Activated CD4-positive, alpha-beta T cell treated with anti-CD3 and anti-CD28 coated beads, Interleukin-2, amount 50 U/mL, for 1 hour (primary cell): ENCODE measurements at places on chromosomes 11 and 22.
A peak's percentile ranks its signal among the peaks of the same experiment; 100 is the strongest.

DNA sequence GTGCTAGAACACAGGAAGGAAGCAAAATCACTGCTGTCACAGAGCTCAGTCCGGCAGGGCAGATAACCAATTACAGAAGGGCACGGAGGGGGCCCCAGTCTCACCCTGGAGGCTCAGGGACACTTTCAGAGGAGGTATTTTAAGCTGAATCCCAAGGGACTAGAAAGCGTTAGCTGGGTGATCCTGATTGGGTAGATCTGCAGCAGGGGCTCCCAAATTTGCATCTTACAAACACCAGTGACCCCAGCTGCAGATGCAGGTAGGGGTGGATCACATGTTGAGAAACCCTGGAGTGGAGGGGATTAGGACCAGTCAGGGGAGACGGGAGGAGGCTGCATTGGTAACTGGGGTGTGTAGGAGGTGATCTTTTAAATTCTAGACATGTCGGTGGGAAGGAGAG lies 91.4 kb downstream of the CSNK2A3 start:
- no peak for DNase-seq

DNA sequence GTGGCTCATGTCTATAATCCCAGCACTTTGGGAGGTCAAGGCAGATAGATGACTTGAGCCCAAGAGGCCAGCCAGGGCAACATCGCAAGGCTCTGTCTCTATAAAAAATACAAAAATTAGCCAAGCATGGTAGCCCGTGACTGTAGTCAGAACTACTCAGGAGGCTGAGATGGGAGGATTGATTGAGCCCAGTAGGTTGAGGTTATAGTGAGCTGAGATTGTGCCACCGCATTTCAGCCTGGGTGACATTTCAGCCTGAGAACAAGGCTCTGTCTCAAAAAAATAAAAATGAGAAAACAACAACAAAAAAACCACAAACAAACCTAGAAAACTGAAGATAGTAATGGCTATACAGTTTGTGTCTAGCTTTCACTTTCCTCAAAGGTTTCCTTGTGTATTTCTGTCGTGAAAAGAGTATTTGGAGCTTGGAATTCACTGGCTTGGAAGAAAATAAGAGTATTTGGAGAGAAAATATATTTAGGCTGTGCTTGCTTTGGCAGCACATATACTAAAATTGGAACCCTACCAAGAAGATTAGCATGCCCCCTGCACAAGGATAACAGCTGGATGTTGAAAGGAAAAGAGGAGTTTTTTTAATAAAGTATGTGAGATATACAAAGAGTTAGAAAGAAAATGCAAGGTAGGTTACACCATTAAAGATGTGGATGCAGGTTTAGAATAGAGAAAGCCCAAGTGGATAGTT lies 3.9 kb upstream of the BIRC3 start:
- DNase-seq: no peak

GRCh38 chr11:115887316-115887715 lies 383.1 kb upstream of the CADM1 start:
- no peak for DNase-seq

DNA sequence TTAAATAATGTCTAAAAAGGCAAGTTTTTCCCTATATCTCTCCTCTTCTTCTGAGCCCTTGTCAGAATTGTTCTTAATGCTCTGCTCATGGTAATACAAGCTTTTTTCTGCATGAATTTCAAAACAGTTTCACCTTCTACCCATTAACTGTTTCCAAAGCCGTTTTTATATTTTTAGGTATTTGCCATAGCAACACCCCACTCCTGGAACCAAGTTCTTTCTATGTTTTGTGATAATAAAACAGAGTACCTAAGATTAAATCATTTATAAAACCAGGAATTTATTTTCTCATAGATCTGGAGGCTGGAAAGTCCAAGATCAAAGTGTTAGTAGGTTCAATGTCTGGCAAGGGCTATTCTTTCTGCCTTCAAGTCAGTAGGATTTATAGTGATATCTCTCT lies 497.4 kb downstream of the ETS1 start:
- DNase-seq: no peak

GRCh38 chr11:44893308-44893822 lies 57.3 kb downstream of the TP53I11 start:
- no peak for DNase-seq

GRCh38 chr11:94342250-94342649 lies 37.9 kb downstream of the IZUMO1R start:
- no peak for DNase-seq

DNA sequence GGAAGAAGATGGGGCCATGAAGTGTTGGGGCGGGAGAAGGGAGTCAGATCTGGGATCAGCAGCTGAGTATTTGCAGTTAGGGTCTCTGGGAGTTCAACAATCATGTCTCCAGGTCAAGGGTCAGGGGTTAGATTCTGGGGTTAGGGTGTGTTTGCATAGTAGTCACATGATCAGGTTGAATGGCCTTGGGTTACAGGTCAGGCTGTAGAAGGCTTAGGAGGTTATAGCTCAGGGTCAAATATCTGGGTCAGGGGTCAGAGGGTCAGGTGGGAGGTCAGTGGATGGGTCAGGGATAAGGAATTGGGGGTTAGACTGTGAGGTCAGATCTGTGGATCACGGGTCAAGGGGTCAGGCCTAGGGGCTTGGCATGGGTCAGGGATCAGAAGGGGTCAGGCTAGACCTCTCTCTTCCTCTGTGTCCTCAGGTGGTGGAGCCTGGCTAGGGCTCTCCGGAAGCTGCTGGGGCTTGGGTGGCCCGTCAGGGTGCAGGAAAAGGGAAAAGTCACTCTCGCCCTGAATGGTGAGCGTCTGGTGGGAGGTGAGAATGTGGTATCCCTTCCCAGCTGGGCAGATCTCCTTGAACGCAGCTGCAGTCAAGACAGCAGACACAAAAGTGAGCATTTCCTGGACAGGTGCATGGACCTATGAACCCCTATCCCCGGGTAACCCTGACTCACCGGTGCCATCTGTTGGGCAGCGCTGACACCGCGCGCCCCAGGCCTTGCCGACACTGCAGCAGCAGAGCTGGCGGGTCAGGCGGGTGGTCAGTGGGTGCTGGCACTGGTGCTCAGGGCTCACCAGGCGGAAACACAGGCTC lies 6.4 kb downstream of the LTBP3 start:
- DNase-seq: peak; percentile 64

- DNase-seq: no peak
Observed at GRCh38 chr22:48876951-48877350, 950.7 kb downstream of the BRD1 start.

- DNase-seq: peak; percentile 25
Observed at GRCh38 chr11:6703247-6704063, 20.3 kb upstream of the MRPL17 start.

DNA sequence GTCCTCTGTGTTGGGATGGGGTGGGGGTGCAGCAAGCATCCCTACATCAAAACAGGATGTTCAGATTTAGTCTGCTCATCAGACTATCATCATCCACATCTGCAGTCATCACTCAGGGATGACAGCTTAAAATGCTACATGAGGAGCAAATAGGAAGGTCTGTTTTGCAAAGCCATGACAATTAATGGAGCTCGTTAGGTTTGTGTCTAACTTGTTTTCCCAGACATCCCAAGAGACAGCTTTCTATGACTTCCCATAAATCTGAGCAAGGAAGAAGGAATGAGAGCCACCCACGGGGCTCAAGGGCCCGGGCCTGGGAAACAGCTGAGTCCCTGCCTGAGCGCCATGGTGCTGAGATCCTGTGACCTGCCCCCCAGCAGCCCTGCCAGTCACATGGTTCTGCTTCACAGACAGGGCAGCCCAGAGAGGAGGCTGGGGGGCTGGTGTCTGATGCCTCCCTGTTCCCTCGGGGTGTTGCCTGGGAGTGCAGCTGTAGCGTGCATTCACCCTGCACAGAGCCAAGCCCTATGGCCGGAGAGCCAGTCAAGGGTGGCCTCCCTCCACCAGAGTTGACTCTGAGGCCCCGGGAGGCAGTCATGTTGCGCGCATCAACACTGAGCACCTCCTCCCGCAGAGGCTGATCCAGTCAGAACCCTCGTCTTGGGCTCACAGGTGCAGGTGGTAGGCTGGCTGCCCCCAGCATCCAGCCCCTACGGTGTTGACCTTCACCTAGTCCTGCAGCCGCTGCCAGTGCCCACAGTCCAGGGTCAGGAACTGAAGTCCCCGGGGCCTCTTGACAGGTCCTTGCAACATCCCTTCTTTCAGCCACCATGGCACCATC lies 12.1 kb downstream of the DERL3 start:
- no peak for DNase-seq
